Erythroblast (primary cell): ENCODE measurements at places on chromosomes 7 and 10.
A peak's percentile ranks its signal among the peaks of the same experiment; 100 is the strongest.

DNA sequence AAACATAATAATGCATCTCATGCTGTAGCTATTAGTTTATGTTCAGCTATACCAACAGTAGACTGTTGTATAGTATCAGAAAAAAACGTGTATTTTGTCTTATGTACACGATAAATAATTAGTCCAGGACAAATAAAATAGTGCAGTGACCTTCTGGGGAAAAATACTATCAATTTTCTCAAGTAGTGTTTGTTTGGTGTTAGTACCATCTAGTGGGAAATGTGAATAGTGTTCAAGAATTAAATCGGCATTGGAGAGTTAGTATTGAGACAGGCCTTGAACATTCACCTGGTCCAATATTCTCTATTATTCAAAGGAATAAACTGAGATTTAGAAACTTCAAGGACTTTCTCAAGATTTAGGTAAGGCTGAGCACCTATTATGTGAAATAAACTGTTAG, 21.7 kb upstream of the OR2A5 start:
- DNase-seq = peak; percentile 2

DNA sequence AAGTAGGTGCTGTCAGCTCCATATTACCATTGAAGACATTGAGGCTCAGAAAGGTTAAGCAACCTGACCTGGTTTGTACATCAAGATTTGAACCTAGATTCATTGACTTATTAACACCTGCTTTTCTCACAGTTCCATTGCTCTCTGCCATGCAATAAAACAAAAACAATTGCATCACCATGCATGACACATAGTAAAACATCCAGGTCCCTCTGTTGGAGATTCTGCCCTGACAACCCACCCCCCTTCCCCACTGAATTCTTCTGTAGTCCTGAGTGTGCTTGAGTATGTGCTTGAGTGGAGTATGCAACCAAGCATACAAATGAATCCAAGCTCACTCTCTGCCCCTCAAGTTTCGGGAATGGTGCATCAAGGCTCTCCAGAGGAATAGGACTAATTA, 6.0 kb upstream of the LMBR1 start:
- no peak for DNase-seq

DNA sequence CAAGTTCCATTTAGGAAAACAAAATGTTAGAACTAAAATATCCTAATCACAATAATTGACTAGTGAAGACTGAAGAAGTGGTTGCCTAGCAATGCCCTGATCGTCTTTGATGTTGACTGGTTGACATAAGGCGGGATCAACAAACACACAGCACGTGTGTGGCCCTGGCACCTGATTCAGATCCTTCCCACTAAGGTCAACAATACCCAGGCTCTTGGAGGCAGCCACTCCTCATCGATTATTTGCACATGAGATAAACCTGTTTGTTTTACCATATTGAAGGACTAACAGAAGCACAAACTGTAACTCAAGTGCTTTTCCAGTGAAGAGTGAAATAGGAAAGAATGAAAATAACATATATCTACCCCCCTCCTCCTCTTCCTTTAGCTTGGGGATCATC, 15.6 kb downstream of the FANK1 start:
- DNase-seq = no peak

GRCh38 chr10:57338823-57339558, 928.7 kb downstream of the IPMK start:
- DNase-seq = peak; percentile 20

- no peak for DNase-seq
These were observed 17.1 kb downstream of the RNF32 start for GRCh38 chr7:156657681-156658080.

DNA sequence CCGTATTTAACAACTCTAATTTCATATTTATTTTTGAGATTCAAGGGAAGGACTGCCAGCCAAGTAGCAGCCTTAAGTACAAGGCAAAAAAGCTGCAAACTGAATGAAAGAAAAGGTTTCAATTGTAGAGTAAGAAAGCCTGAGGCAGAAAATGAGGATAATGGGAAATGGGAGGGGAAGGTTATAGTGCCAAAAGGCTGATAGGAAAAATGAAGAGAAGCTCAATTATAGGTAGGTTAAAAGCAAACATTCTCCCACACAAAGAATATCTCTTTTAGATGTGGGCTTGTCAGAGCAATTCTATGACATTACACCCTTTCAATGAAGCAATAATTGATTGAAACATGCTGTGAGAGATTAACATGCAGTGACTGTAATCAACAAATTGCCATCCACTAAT, 175.3 kb downstream of the RAPGEF5 start:
- DNase-seq = no peak

- no peak for DNase-seq
These were observed 53.5 kb downstream of the CDK13 start for GRCh38 chr7:40003597-40003996.

DNA sequence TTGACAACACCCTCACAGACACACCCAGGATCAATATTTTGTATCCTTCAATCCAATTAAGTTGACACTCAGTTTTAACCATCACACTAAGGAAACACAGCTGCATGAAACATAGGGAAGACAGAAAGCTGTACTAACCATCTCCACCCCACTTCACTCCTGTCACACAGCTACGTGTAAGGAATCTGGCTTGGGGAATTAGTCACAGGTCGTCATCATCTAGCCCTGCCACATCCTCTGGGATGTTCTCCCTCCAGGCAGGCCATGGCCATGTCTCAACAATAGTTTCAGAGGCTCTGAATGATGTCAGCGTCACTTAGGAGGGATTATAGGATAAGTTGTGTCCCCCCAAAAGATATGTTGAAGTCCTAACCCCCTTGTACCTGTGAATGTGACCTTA, 10.8 kb upstream of the SEMA3C start:
- DNase-seq = no peak
